ENCODE measurements at places on chromosomes 2 and 18.

DNA sequence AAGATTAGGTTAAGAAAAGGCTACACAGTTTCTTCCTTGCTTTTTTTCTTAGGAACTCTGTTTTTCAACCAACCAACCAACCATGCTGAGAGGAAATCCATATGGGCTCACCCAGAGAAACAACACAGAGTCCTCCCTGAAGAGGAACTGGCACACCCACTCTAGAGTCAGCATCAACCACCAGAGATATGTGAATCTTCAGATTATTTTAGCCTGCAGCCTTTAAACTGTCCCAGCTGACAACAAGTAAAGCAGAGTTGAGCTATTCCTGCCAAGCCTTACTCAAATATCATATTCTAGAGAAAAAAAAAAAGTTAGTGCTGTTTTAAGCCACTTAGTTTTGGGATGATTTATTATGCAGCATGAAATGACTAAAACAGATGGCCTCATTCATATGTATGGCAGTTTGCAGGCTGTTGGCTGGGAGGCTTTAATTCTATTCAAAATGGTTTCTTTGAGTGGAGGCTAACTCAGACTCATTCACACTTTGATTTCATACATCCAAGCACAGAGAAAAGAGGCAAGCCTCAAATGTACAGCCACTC lies 1637.7 kb upstream of the LRRTM1 start:
- no peak for DNase-seq

DNA sequence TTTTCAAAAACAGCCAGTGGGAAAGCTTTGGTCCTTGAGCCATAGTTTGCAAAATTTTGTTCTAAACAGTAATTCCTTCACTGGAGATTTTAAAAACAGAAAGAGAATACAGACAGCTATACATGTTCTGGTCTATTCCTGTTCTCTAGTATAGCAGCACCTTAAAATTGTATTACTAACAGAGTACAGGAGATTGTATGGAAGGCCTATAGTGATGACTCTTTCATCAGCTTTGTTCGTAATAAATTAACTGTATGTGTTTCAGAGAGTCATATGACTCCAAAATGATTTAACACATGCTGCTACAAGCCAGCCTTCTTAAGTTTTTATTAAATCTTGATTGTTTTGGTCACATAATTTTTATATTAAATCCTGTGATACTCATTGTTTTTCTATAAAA lies 1124.6 kb upstream of the FAM98A start:
- no peak for DNase-seq

GRCh38 chr2:8162552-8162951 lies 519.3 kb upstream of the ID2 start:
- DNase-seq, result no peak

DNA sequence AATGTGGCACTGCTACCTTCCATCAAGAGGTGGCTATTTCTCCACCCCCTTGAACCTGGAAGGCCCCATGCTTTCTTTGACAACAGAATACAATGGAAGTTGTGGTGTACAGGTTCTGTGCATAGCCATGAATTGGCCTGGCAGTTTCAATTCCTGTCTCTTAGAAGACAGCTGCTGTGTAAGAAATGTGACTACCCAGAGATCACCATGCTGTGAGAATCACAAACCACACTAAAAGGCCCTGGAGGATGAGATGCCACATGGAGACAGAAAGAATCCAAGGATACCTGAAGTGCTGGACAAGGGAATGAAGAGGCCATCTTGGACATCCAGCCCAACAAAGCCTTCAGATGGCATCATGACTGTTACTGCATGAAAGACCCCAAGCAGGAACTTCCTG lies 47.7 kb upstream of the EHBP1 start:
- no peak for DNase-seq

- no peak for DNase-seq
Measured at GRCh38 chr2:164697688-164698461, 76.6 kb upstream of the GRB14 start.

DNA sequence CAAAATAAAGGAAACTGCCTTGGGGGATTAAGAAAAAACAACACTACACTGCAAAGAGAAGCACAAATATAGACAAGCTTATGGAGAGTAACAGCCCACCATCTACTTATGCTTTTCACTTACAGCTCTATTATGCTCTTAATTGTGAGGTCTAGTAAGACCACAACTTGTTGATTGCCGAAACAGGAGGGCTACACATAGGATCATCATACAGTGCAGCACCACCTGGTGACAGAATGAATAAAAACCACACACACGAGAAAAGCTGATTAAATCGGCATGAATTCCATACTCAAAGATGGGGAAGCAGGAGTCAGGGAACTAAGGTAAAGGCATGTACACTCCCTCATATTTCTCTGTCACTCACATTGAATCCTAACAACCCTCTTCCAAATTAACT lies 259.2 kb downstream of the IKZF2 start:
- no peak for DNase-seq

GRCh38 chr2:126945118-126945517 lies 46.4 kb downstream of the TEX51 start:
- DNase-seq, result no peak

GRCh38 chr2:17604050-17604449 lies 63.6 kb downstream of the VSNL1 start:
- DNase-seq, result no peak

GRCh38 chr2:207766041-207766551 lies 3.6 kb downstream of the FZD5 start:
- DNase-seq, result no peak

DNA sequence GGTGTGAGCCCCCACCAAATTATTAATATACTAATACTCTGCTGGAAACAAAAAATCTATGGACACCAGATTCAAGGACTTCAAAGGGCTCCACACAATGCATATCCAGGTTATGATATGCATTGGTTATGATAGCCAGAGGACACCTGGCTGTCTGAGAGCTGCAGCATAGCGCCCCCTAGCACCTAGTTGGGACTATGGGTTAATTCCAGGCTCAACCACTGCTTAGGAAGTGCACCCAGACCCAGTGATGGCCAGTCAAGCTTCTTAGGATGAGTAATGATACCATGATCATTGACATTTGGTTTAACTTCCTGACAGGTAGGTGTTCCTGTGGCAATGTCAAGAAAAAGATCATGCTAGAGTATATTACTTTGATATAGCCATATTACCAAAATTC lies 3.8 kb upstream of the FRZB start:
- DNase-seq, result no peak

GRCh38 chr2:239302083-239302807 lies 98.6 kb downstream of the HDAC4 start:
- no peak for DNase-seq

- DNase-seq, result no peak
Measured at GRCh38 chr2:109690822-109691541, 76.8 kb downstream of the SOWAHC start.

DNA sequence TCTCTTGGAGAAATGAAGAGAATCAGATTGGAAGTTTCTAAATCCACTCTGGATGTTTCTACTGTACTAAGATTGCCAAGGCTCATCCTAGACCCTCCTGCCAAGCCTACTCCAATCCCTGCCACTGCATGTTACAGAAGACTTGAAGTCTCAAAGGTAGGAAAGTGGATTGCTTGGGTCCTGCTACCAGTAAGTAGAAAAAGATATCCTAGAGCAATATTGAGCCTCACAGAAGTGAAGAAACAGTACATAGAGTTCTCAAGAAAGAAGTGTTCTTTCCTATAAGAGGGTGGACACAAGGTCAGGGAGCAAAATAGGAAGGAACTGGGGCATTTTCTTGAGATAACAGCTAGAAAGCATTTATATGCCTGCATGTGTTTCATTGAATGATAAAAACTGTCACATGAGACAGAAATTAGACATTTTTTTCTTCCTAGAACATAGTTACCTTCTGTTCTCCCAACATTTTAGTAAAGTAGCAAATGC lies 232.9 kb downstream of the RBM43 start:
- DNase-seq, result no peak

DNA sequence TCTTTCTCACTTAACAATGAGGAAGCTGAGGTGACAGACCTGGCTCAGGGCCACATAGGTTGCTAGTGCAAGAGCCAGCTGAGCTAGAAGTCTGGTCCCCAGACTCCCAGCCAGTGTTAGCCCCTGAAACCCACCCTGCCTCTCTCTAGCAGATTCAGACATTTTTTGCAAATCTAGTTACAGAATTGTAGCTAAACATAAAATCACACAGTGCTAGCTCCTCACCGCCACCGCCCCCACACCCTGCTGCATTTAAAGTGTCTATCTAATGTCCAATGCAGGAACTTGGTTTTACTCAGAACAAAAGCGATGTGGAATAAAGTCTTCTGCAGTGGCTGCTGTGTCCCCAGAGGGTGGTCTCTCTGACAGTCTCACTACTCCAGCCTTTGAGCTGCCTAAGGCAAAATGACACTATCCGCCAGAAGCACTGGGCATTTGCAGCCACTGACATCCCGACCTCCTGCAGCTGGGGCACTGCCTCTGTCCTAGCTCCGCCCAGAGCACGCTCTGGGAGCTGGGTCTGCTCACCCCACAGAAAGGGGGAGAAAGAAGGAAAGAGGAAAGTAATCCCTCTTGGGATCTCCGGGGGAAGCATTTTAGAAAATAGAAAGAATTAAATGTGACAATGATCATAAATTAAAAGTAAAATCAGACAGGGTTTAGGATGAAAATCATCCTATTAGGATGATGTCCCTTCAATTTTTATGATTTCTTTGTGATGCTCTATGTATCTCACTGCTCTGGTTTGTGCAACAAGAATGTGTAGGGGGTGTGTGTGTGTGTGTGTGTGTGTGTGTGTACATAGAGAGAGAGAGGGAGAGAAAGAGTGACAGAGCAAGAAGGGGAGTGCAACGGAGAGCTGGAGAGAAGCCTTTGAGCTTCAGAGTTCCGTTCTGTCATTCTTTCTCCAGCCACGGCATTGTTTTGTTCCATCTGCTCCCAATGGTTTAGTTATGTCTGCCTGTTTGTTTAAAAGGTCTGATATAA lies 50.5 kb upstream of the ST8SIA3 start:
- no peak for DNase-seq

All from kidney capillary endothelial cell (primary cell).